CD8-positive, alpha-beta memory T cell (primary cell): ENCODE measurements at places on chromosomes 13 and 19.

GRCh38 chr13:46899801-46900200, 2.9 kb upstream of the HTR2A start:
- DNase-seq, result no peak

GRCh38 chr13:28181413-28181812, 43.1 kb downstream of the PAN3 start:
- DNase-seq, result no peak

GRCh38 chr13:80121038-80121437, 219.9 kb downstream of the SPRY2 start:
- DNase-seq, result no peak

DNA sequence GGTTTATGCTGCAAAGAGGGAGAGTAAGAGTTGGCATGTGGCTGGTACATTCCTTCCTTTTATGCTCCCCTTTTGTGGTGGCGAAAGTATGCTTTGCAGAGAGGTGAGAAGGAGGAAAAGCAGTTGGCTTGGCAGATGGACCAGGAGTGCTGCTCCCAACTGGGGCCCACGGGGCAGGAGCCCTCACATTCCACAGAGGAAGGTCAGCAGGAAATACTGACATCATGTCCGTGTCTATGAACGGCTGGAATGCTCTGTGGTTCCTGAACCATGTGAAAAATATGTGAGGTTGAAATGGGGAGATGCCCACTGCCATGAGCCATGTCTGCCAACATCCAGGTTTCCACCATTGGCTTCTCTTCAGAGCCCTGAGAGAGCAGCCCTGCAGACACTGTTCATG, 33.3 kb upstream of the GAS6 start:
- DNase-seq, result no peak

DNA sequence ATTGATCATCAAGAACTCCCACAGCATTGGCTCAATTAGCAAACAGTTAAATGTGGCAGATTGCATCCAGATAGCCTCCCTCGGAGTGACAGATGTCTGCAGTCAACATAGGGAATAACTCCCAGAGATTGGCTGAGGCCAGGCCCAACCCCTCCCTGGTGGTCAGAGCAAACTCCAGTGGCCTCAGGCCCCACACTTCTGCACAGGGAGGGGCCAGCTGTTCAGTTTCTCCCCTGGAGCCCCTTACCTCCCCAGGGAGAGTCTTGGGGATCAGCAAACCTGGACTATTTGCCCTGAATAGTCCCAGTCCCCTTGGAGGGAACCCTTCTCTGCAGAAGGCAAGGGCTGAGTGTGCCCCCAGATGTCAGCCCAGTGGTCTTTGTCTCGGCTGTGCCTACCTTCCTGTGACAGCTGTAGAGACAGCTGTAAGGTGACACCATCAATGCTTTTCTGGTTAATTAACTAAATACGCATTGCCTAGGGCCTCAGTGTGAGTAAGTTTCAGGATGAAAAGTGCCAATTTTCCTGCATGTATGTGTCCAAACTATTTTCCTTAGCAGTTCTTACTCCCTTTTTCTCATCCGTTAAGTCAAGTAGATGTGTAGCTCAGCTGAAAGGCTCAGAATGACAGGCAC, 102.7 kb upstream of the UQCRFS1 start:
- DNase-seq, result no peak

GRCh38 chr13:38628554-38628953, 58.3 kb upstream of the FREM2 start:
- no peak for DNase-seq

DNA sequence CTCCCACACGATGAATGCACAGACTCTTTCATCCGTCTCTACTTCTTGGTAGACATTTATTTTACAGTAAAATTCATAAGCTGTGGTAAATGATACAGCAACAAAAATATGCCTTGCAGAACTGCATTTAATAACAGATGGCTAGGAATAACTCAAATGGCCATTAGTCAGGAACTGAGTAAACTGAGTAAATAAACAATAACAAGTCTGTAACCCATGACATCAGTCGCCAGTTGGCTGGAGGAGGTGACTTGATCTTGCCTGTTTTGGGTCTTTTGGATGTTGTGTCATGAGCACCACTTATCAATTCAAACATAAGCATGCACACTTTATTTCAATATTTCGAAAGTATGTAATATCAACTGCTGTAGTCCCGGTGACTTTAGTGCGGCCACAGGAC, 632.6 kb upstream of the ARGLU1 start:
- no peak for DNase-seq

- no peak for DNase-seq
Measured at GRCh38 chr19:55113570-55114039, 3.8 kb downstream of the PPP1R12C start.

GRCh38 chr13:78176880-78177279, 258.2 kb upstream of the EDNRB start:
- no peak for DNase-seq

GRCh38 chr13:26310470-26310869, 56.5 kb downstream of the CDK8 start:
- no peak for DNase-seq

DNA sequence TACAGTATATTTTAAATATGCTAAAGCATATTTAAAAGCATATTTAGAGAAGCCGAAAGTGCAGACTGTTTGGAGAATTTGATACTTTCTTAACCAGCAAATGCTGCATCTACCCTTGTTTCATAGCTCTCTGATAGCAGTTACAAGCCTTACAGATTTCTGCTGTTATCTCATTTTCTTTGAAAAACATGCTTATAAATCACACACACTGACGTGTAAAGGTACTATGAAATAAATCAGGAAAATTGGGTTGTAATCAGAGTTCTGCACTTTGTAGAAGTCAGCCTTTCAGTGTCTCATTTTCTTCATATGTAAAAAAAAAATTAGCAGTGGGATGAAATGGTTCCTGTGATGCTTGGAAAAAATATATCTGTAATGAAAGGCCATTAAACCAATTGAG, 1432.4 kb upstream of the ATXN8OS start:
- DNase-seq, result no peak
